ENCODE measurements at places on chromosomes 16 and 17.

GRCh38 chr16:73012341-73012740, 35.6 kb downstream of the ZFHX3 start:
- DNase-seq, result no peak

DNA sequence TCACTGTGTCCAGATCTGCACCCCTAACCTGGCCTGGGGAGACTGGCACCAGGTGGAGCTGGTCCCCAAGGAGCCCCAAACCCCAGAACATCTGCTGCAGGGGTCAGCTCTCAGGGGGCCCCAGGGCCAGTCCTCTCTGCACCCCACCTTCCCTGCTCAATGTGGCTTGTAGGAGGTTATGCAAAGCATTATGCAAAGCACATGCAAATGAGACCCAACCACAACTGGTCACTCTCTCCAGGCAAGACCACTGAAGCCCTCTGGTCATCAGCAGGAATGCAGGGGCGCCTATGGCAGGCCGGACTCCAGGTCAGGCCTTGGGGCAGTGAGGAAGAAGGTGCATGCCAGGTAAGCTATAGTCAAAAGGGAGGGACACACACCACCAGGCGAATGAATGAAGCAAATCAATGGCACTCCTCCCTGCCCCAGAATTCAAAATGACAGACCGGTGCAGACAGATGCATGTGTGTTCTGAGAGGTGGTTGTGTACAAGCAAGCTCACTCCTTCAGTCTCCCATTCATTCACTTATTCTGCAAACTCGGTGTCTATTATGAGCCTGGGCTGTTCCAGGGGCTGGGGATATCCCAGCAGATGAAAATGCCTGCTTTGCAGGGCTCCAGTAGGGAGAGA, 48.0 kb downstream of the TMEM235 start:
- DNase-seq, result no peak

- DNase-seq, result no peak
Observed at GRCh38 chr17:8859804-8860430, 7.6 kb downstream of the PIK3R6 start.

GRCh38 chr17:55673743-55674506, 48.7 kb downstream of the TMEM100 start:
- no peak for DNase-seq

GRCh38 chr17:6027342-6028024, 42.7 kb upstream of the WSCD1 start:
- no peak for DNase-seq

GRCh38 chr17:65154770-65155589, 17.8 kb downstream of the RGS9 start:
- no peak for DNase-seq

DNA sequence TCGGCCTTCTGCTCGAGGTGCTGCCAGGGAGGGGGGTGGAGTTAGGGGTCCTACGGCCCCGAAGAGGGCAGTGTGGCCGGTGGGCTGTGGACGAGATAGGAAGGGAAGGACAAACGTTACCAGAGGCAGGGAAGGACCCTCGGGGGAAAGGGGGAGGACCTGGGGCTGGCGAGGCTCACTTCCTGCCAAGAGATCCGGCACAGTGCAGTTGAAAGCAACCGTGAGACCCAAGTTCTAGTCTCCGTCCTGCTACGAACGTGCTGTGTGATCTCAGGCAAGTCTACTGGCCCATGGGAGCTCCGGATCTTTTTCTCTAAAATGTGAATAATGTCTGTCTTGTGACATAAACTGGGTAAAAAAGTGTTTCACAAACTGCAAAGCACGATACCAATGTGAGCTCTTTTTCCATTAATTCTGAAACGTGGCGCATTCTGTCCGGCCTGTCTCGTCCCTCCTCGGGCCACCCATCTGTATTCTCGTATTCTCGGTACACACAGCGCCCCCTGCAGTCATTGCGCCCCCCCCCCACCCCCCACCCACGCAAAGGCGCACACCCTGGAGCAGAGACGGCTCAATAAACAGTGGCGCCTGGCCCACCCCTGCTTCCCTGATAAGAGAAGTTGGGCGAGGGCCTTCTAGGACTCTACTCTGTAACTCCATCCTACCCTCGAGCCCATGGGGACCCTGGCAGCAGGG, 8.8 kb downstream of the CYGB start:
- DNase-seq, result no peak

DNA sequence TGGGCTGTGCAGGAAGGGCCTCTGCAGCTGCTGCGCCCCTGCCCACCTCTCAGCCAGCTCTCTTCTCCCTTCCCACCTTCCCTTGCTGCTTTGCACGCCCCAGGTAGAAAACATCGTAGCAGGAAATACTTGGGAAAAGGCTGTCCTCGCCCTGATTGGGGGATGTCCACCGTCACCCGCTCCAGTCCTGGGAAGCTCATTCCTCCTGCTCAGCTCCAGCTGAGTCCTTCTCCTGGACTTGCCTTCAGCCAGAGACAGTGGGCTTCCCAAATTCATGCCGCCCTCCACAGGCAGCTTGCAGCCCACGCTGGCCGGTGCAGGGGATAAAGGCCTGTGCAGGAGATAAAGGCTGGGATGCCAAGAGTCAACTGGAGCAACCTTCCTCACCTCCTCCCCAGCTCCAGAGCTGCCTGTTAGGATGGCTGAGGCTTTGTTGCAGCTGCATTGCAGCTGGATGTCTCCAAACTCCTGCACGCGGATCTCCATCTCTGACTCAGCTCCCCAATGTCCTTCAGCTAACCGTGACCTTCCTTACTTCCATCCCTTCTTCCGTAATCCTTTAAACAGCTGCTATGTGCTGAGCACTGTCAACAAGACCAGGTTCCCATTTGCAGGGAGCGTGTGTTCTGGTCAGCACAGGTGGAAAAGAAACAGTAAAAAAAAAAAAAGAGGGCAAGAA, 402.0 kb upstream of the TNRC6C start:
- no peak for DNase-seq

DNA sequence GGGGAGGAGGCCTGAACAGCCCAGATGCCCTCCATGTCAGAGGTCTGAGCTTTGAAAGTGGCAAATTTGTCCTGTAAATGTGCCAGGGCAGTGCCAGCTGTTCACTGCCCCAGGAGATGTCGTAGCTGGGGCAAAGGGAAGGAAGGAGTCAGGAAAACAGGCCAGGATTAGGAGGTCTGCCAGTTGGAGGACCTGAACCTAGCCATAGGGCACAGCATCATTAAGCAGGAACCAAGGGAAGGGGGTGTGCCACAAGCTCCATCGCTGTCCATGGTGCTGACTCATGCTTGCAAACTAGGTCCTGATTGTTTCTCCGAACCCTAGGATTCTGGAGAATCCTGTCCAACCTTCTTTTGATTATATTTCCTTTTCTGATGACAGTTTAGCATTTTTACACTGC, 124.2 kb downstream of the TMEM132E start:
- DNase-seq, result no peak

GRCh38 chr17:17361867-17362539, 58.8 kb downstream of the NT5M start:
- no peak for DNase-seq

- no peak for DNase-seq
Observed at GRCh38 chr17:45729294-45729907, 54.7 kb upstream of the CRHR1 start.

DNA sequence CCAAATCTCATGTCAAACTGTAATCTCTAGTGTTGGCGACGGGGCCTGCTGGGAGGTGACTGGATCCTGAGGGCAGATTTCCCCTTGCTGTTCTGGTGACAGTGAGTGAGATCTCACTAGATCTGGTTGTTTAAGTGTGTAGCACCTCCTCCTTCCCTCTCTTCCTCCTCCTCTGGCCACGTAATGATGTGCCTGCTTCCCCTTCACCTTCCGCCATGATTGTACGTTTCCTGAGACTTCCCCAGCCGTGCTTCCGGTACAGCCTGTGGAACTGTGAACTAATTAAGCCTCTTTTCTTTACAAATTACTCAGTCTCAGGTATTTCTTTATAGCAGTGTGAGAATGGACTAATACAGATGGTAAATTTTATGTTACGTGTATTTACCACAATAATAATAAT, 49.2 kb downstream of the METTL16 start:
- no peak for DNase-seq

DNA sequence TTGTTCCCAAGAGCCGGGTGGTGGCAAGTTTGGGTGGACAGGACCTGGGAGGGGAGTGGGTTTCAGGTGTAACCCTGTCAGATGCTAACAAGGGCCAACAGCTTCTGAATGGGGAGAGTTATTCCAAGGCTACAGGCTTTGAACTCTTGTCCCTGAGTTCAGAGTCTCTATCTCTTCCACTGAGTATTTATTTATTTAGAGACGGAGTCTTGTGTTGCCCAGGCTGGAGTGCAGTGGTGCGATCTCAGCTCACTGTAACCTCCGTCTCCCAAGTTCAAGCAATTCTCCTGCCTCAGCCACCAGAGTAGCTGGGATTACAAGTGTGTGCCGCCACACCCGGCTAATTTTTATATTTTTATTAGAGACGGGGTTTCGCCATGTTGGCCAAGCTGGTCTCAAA, 2.6 kb upstream of the SETD1A start:
- DNase-seq, result no peak

- no peak for DNase-seq
Observed at GRCh38 chr16:20673882-20674683, 23.4 kb downstream of the ACSM1 start.

DNA sequence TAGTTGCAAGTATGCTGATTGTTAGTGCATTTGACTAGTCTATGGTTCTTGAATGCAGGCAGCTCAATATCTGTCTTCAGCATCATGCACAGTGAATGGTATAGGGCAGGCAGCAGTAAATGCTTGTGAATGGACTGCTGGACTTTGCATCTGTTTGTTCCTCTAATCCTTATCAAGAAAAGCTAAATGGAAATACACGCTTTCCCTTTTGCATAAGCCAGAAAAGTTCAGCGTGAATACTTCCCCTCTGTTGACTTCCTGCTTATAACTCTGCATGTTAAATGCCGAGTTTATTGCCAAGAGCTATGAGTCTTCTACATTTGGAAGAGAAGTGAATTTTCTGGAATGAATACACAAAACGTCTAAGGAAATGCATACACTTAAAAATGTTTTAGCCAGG, 127.9 kb upstream of the CPHXL start:
- DNase-seq, result no peak

DNA sequence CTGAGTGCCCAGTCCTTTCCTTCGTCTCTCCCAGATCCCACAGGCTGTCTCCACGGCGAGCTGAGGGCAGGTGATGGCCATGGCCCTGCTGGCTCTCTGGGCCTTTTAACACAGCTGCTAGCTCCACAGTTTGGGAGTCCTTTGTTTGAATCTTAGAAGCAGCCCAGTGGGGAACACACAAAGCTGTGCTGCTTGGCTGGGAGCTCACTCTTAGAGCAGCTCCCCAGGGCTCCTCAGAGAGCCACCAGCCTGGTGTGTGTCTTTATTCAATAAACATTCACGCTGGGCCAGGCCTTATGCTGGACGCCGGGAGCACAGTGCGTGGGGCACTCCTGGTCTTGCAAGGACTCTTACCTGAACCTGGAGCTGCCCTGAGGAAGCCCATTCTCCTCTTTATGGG, 29.7 kb downstream of the WNT3 start:
- DNase-seq, result no peak

GRCh38 chr17:78596871-78597764, 19.9 kb upstream of the DNAH17 start:
- no peak for DNase-seq

GRCh38 chr17:29157310-29157709, 22.9 kb downstream of the MYO18A start:
- DNase-seq, result no peak

DNA sequence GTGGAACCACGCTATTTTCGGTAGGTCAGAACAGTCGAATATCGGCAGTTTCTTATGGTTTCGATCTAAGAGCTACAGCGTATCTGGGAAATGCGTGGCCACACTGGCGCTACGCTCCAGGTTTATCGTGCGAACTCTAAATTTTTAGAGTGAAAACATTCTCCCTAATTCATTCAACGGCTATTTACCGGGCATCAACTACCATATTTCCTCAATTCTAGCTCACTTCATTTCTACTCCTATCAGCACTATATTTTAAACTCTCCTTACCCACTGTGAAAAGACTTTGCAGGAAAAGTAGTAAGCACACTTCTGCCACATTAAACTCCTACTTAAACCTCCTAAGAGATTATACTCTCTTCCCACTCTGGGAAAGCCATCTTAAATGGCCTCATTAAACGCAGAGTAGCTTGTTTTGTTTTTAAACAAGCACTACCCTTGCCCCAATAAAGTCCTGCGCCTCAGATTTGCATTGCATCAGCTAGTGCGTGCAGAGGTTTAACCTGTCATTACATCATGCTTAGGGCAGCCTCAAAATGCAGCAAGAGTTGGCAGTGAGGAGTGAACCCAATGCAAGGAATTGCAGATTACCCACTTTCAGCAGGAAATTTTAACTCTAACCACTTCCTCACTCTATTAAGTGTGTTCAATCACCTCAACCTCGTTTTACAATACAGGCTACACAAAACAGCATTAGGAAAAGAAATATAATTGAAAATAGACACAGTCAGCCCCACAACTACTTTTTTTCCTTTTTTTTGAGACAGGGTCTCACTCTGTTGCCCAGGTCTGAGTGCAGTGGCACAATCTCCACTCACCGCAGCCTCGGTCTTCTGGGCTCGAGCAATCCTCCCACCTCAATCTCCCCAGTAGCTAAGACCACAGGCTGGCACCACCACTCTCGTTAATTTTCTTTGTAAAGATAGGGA, 18.8 kb downstream of the SIAH1 start:
- peak; percentile 35 for DNase-seq

GRCh38 chr16:28108590-28109247, 45.2 kb upstream of the GSG1L start:
- DNase-seq, result no peak

GRCh38 chr17:39143552-39144093, 7.8 kb downstream of the PLXDC1 start:
- no peak for DNase-seq

DNA sequence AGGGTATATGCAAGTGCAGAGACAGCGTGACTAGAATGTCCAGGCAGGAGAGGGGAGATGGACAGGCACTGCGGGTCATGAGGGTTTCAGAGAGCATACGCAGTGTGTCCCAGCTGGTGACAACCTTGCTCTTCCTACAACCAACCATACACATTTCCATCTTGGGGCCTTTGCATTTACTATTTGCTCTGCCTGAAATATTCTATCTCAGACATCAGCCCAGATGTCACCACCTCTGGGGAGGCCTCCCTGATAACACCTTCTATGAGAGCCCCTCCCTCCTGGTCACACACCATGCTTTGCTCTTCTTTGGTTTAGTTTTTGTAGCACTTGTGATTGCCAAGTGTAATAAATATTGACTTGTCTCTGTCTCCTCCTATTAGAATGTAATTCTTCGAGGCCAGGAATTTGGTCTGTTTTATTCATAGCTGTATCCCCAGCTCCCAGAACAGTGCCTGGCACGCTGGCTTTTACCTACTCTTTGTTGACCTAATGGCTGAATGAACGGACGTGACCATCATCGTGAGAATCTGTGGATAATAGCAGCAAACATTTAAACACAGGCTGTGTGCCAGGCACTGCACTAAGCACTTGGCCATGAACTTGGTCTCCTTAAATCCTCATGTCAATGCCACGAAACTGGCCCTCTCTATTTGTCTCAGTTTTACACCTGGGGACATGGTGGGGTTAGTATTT, 51.9 kb downstream of the PLCG2 start:
- no peak for DNase-seq

DNA sequence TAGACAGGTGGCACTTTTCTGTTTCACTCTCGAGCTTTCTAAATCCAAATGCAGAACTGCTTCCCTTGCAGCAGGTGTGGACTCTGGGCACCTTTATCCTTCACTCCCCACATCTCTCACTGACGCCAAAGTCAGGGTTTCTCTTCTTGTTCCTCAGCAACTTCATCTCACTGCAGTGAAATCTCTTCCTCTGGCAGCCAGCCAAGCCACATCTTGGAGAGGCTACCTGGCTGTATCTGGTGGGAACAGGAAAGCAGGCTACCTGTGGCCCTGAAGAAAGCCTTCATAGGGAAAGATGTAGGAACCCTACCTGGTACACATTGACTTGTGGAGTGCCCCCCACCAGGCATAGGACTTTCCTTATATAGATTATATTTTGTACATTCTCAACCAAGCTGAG, 159.1 kb downstream of the UTP18 start:
- no peak for DNase-seq

All from DMS 273 treated with DMSO at 0.1 percent for 48 hours (cell line).